Mesenteric fat pad (tissue), 1 donor: ENCODE measurements at places on chromosomes 5 and 9. TPM values are rescaled to one million over a fixed set of nuclear protein-coding genes. Genes with fewer than 3 reads are reported as not detected.

DIPK1B gene
- 3.9 TPM for total RNA-seq

RUFY1 gene
- 40.9 TPM for total RNA-seq

PRSS3 gene
- total RNA-seq = not detected

DNA sequence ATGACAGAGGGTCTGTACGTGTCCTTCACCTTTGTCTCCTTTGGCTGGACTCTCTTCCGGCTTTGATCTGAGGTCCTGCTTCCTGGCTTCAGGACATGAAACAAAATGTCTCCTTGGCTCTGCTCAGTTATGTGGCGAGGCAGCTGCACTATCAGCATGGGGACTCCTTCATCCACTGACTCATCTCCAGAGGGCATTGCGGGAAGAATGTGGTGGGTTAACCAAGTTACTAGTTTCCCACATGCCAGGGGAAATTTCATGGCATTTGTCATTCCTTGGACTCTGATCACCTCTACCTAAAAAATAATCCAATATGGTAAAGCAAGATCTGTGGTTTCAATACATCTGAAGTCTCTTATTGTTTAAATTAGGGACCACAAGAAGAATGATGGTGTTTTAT is 259.7 kb downstream of the MED10 start:
- DNase-seq = no peak

DNA sequence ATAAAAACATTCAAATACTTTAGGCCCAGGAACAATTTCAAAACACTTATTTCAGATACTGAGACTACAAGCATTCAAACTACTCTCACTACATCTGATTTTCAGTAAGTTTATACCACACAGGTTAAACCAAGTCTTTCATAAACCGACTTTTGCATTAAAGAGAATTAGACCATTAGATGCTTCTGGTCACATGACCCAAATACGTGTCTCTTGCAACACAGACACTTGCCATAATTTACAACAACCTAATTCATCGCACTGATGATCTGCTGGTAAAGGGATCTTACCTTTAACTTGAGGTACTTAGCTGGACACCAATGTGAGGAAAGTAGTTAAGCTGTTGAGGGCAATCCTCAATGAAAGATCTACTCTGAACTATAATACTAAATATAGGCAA is 3.2 kb downstream of the HNRNPH1 start:
- DNase-seq = no peak

GRCh38 chr5:132064738-132065331 is 4.4 kb downstream of the IL3 start:
- peak; percentile 87 for DNase-seq

- DNase-seq = no peak
These were observed 84.6 kb downstream of the ANKRD55 start for GRCh38 chr5:56148453-56148971.

- no peak for DNase-seq
These were observed 342.3 kb downstream of the ZSWIM6 start for GRCh38 chr5:61674378-61674777.

GRCh38 chr5:82817897-82818676 is 259.1 kb downstream of the TMEM167A start:
- DNase-seq = no peak

DNA sequence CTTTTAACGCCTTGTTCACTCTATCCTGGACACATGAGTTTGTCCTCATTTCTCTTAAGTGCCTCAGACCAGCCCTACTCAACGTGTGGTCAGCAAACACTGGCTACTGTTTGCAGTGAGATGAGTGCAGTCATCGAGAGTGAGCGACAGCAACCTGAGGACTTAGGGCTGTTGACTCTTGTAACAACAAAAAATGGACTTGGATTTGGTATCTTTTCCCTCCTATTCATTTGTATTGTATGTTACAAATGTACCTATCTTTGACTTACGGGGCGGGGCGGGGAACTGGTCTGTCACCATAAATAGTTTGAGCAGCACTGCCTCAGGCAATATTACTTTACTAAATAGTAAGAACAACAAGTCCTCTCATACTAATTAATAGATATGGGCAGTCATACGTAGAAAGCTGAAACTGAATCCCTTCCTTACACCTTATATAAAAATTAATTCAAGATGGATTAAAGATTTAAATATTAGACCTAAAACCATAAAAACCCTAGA is 84.1 kb downstream of the TLE1 start:
- DNase-seq = no peak
